ENCODE measurements at places on chromosomes 5 and 9. TPM values are rescaled to one million over a fixed set of nuclear protein-coding genes. Genes with fewer than 3 reads are reported as not detected.

The STPG3 gene
- polyA plus RNA-seq: not detected

GRCh38 chr5:171945476-171945875 is 61.0 kb downstream of the FBXW11 start:
- H3K27me3 ChIP-seq: no peaks in the 10 kb centered on the region
- DNase-seq: no peak
- no peaks in the 10 kb centered on the region for H3K36me3 ChIP-seq
- H3K4me3 ChIP-seq: no peak overlapping the region
- peaks cover 3% of the 10 kb centered on the region for H3K4me1 ChIP-seq

GRCh38 chr5:30099634-30100033 is 1093.9 kb upstream of the CDH6 start:
- no peaks in the 10 kb centered on the region for H3K36me3 ChIP-seq
- DNase-seq: no peak
- no peaks in the 10 kb centered on the region for H3K27me3 ChIP-seq
- H3K27ac ChIP-seq: no peak overlapping the region
- H3K4me1 ChIP-seq: no peaks in the 10 kb centered on the region

GRCh38 chr5:65699338-65699737 is 22.6 kb downstream of the SGTB start:
- H3K27ac ChIP-seq: no peak overlapping the region
- H3K27me3 ChIP-seq: no peaks in the 10 kb centered on the region
- H3K4me1 ChIP-seq: no peaks in the 10 kb centered on the region

GRCh38 chr5:172946146-172946545 is 13.1 kb upstream of the RPL26L1 start:
- no peaks in the 10 kb centered on the region for H3K27me3 ChIP-seq
- no peak overlapping the region for H3K27ac ChIP-seq
- DNase-seq: peak; percentile 55
- H3K4me3 ChIP-seq: no peak overlapping the region

Measured in aorta (tissue), 5 donors.